ENCODE measurements at places on chromosomes 12 and 14. TPM values are rescaled to one million over a fixed set of nuclear protein-coding genes. Genes with fewer than 3 reads are reported as not detected.

SPTB gene
- total RNA-seq = 0.02 TPM

RNASE3 gene
- total RNA-seq = not detected

ZNF891 gene
- 0.43 TPM for total RNA-seq

RESF1 gene
- total RNA-seq = 14.3 TPM

All from H4 (cell line).